ENCODE measurements at places on chromosomes 5 and 9.

- DNase-seq, result no peak
Observed at GRCh38 chr5:10377081-10377480, 23.6 kb downstream of the MARCHF6 start.

DNA sequence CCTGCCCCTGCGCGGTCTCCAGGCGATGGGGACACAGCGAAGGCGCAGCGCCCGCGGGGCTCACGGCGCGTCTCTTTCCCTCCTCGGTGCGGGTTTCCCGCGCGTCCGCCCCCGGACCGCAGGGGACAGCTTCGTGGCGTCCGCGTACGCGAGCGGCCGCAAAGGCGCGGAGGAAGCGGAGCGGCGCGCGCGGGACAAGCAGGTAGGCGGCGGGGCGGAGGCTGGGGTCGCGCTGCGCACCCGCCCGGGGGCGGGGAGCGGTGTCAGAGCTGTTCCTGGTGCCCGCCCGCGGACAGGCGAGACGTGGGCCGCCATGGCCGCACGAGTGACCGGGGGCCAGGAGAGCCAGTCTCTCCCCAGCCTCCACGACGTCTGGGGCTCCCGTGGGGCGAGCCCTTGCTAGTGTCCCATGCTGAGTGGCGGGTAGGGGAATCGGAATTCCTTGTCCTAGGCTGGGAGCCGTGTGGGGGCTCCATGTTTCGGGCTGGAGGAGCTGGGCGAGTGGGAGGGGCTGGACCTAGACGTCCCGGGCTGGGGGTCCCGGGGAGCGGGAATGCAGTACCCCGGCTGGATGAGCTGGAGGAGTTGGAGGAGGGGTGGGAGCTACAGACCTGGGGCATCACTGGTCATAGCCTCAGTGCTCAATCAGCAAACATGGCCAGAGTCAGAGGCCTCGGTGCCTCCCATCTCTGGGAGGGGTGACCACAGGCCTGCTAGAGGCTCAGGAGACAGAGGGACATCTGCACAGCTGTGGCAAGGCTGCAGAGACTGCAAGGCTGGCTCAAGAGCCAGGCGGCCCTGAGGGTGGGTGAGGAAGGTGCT, 968 bp downstream of the NKD2 start:
- no peak for DNase-seq

- no peak for DNase-seq
Observed at GRCh38 chr5:54832045-54832444, 153.3 kb downstream of the ESM1 start.

DNA sequence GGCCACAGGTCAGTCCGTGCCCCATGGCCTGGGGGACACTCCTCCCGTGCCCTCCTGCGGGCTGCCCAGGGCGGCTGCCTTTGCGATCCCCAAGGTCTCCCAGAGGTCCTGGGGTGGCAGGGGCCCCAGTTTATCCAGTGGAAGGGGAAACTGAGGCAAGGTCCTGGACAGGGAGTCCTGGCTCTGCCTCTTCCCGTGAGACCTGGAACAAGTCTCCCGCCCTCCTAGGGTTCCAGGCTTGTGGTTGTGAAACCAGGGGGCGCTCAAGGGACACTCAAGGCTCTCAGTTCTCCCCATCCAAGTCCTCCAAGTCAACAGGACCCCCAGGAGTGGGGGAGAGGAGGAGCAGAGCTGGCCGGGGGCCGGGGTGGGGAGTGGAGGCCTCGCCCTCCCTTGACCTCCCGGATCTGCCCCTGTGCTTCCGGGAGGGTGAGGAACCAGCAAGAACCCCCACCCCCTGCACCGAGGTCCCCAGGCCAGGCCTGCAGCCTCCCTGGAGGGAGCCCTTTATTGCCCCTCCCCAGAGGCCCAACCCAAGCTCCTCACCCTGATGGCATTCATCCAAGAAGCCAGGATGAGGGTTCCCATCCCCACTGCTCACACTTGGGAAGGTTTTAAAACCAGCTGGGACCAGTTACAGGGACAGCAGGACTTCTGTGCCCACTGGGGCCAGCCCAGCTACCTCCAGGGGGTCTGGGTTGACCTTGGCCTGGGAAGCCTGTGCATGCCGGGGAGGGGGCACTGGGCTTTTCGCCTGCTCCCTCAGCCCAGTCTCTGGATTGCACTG, 24.7 kb upstream of the TMEM250 start:
- no peak for DNase-seq

GRCh38 chr9:96565671-96566497, 53.8 kb downstream of the CDC14B start:
- no peak for DNase-seq

GRCh38 chr5:38529955-38530646, 26.3 kb downstream of the LIFR start:
- no peak for DNase-seq

- no peak for DNase-seq
Observed at GRCh38 chr5:73154208-73155006, 18.6 kb upstream of the TMEM174 start.

DNA sequence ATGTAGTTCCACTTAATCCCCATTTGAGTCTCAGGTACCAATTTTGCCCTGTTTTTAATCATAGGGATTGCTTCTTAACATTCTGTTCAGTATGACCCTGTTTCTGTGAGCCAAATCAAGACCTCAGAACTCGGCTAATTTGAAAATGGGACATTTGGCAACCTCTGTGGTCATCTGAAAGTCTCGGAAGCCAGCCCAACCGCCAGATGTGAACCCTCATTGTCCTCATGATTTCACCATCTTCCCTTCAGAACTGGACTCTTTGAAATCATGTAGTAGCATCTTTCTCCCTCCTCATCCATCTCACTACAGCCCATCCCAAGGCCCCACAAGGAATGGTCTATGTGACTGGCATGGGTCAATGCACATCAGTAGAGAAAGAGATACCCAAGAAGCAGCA, 88.9 kb downstream of the S1PR3 start:
- no peak for DNase-seq

DNA sequence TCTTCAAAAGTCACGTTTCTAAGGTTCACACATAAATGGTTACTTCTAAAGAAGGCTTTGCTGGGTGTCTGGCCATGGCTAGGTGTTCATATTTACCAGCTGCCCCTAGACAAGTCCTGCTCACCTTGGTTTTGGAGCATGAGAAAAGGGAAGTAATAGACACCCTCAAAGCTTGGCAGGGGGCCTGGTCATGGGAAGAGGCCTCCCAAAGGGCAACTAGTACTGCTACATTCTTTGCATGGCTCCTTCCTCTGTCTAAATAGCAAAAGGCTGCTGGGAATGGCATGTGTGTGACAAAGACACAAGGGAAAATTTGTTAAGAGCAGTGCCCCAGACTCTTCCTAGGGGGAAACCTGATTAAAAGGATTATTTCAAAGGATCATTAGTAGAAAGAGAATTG, 93.4 kb downstream of the NRG2 start:
- no peak for DNase-seq

DNA sequence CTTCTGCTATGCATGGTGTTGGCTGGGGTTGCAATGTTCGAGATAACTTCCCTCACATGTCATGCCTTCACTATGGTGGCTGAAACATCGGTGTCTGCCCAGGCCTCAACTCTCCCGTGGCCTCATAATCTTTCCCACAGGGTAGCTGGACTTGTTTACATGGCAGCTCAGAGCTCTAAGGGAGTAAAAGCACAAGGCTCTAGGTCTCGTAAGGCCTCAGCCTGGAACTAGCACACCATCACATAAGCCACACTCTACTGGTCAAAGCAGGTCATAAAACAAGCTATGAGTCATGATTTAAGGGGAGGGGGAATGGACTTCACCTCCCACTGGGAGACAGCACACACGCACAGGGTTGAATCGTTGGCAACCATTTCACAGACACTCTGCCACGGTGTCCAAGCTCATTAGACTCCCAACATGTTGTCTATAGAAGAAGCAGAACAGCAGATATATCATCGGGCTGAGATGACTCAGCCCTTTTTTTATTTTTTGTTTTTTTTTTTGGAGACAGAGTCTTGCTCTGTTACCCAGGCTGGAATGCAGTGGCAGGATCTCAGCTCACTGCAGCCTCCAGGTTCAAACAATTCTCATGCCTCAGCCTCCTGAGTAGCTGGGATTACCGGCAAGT, 66.8 kb upstream of the IL17B start:
- DNase-seq, result no peak

- DNase-seq, result no peak
Observed at GRCh38 chr5:30749971-30750370, 443.5 kb upstream of the CDH6 start.

DNA sequence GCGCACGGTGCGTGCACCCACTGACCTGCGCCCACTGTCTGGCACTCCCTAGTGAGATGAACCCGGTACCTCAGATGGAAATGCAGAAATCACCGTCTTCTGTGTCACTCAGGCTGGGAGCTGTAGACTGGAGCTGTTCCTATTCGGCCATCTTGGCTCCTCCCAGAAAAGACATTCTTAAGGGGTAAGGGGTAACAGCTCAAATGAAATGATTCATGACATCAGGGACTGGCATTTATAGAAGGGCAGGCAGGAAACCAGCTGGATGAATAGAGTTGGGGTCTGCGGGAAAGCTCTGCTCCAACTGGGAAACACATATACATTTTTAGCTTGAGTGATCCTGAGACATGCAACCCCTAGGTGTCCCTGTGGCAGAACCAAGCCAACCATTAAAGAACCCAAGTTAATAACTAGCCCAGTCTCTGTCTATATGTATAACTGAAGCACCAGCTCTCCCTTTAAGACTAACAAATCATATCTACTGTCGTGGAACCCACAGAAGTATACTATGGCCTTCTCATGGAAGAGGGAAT, 119.3 kb downstream of the LMNB1 start:
- no peak for DNase-seq

DNA sequence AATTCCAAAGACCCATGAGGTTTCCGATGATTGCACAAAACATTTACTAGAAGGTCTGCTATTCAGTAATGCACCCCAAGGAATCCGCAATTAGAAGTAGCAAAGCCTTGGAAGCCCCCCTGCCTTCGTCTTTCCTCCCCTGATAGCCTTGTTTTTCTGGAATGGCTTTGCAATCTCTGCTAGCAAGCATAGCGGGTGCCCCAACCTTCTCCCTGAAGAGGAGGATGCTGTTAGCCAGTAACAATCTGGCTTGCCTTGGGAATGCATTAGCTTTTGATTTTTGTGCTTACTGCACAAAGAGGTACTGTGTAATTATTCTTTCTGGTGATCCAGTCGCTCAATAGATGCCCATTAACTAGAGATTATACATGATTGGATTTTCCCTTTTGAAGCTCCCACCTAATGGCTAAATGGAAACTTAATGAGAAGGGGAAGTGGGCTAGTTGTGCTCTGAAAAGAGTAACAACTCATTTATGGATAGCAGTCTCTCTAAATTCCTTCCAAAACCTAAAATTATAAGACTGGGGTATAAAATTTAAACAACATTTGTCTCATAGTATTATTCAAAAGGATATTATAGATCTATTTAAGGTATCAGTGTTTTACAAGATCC, 91.6 kb downstream of the FBXW11 start:
- DNase-seq, result no peak

DNA sequence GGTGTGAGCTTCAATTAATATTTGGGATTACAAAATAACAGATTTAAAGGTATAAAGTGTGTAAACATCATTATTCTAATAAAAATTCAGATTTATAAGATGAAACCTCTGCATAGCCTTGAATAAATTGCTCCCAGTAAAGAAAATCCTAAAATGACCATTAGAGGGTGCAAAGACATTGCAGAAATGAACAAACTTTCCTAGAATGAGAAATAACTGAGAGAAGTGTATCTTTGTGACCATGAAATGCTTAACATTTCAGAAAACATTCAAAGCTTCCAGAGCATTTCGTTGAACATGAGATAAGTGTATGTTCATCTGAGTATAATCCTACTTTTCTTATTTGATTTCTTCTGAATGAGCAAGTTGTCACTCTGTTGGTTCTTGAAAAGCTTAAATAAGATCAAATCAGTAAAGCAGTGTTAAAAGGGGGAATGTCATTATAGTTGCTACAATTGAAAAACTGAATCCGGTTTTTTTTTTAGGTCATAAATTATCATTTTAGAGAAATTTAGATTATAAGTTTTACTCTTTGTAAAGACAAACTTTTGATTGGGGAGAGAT, 24.7 kb upstream of the NUDT12 start:
- DNase-seq, result no peak

- DNase-seq, result no peak
Observed at GRCh38 chr5:103356350-103357091, 98.0 kb downstream of the MACIR start.

- no peak for DNase-seq
Observed at GRCh38 chr9:2344436-2344835, 277.2 kb upstream of the VLDLR start.

DNA sequence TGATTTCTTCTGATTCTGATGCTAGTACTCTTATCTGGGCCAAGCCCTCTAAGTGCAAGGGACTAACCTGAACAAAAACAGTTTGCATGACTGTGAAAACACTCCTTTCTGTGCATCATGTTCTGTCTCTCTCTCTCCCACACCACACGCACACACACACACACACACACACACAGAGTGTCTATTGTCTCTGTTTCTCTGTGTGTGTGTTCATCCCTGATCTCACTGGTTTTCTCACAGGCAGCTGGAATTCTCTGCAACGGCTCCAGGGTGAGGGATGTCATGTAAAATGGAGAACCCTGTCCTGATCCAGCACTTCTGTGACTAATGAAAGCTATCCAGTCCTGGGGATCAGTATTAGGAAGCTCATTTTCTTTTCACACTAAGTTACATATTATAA, 453.1 kb upstream of the RGMB start:
- DNase-seq, result peak; percentile 5

GRCh38 chr5:169653091-169653490, 16.0 kb downstream of the DOCK2 start:
- no peak for DNase-seq

GRCh38 chr5:73540192-73540591, 25.2 kb downstream of the ANKRA2 start:
- DNase-seq, result no peak

GRCh38 chr5:56733580-56733979, 81.8 kb upstream of the MAP3K1 start:
- DNase-seq, result no peak

DNA sequence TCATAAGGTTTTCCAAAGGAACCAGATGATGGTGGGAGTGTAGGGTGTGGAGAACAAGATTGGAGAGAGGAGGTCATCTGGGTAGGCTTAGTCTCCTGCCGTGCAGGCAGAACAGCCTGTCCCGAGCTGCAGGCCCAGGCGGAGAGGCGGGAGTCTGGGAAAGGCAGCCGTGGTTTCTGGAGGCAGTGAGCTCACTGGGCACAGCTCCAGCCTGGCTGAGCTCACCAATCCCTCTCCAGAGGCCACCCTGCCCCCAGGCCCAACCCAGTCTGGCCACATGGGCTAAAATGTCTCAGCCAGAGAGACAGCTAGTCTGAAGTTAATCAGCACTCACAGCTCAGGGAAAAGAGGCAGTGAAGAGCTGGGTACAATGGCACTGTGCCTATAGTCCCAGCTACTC, 12.3 kb downstream of the P4HA2 start:
- DNase-seq, result peak; percentile 66

DNA sequence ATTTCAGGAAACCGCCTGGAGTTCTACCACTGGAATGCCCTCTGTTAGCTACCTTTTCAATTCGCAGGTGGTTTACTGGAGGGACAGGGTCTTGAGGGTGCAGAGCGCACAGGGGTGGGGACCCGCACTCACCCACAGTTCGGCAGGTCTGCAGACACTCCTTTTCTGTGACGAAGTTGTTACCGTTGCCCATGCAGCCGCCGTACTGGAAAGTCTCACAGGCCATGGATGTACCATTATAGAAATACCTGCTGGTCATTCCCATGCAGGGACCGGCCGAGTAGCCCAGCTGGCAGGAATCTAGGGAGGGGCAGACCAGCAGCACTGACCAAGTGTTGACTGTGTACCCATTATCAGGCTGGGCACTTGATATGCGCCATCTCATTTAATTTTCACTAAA, 16.8 kb downstream of the AMBP start:
- no peak for DNase-seq

GRCh38 chr5:65078331-65078730, 309.6 kb downstream of the CWC27 start:
- no peak for DNase-seq

- DNase-seq, result no peak
Observed at GRCh38 chr5:158478139-158478538, 619.2 kb upstream of the CLINT1 start.
